Mesothelial cell of epicardium (in vitro differentiated cells): ENCODE measurements at places on chromosomes 12 and 14.
A peak's percentile ranks its signal among the peaks of the same experiment; 100 is the strongest.

GRCh38 chr14:74840603-74841030 is 35.3 kb downstream of the PROX2 start:
- DNase-seq = no peak

- no peak for DNase-seq
Measured at GRCh38 chr14:24369907-24370687, 2.1 kb downstream of the NFATC4 start.

DNA sequence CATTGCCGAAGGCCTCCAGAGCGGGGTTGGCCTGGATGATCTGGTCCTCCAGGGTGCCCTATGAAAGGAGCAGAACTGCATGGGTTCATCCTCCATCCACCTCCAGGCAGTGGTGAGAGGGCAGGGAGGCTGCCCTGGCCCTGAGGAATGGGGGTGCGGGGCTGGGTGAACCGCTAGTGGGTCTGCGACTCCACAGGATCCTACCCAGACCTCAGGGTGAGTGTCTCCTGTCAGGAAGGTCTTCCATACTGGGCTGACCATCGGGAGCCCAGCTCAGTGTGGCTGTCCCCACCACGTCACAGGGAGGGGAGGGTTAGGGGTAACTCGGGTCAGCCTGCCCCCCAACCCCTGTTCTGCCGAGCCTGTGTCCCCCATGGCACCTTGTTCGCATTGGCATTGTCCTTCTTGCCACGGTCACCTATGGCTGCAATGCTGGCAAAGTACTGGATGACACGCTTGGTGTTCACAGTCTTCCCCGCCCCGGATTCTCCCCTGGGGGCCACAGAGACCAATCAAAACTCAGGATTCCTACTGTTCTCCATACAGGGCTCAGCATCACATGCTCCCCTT is 3.7 kb downstream of the MYH6 start:
- no peak for DNase-seq

DNA sequence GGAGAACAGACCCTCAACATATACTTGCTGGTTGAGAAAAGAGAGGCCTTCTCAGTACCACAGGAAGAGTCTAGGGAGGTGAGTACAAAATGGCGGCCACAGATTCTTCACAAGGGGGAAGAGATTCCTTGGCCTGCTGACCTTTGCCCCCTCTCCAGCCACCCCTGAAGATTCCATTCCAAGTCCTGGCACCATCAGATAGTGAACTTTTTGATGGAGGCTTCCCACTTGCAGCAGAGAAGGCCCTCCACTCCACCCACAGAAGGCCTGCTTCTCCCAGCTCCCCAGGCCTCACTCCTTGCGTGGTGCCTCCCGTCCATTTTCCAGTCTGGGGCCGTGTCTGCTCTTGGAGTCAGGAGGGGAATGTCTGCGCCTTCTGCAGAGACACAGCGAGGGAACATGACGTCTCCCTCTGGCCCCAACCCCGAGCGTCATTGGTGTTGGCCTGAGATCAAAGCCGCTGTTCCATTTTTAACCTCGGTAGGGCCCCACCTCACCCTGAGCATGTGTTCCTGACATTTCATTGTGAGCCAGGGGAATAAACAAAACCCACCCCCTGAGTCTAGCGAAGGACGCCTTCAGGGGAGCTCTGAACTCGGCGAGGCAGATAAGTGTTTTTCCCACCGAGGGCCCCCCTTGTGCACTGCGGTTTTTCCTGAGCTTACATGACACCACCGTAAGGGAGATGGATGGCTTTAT is 268.7 kb upstream of the TBX3 start:
- DNase-seq = peak; percentile 76

- no peak for DNase-seq
Measured at GRCh38 chr12:3770891-3771290, 18.0 kb upstream of the CRACR2A start.

GRCh38 chr12:55995366-55995765 is 1.7 kb upstream of the SUOX start:
- DNase-seq = no peak

- DNase-seq = peak; percentile 82
Measured at GRCh38 chr14:35121887-35122695, at the start of the genes PPP2R3C and PRORP. PPP2R3C (minus strand) TSS chr14:35121990; CDS start chr14:35121959, 31 bp downstream. PRORP (plus strand) TSS chr14:35122552; CDS start chr14:35123246, 694 bp downstream.

- no peak for DNase-seq
Measured at GRCh38 chr14:34425095-34425851, 36.8 kb downstream of the SPTSSA start.

DNA sequence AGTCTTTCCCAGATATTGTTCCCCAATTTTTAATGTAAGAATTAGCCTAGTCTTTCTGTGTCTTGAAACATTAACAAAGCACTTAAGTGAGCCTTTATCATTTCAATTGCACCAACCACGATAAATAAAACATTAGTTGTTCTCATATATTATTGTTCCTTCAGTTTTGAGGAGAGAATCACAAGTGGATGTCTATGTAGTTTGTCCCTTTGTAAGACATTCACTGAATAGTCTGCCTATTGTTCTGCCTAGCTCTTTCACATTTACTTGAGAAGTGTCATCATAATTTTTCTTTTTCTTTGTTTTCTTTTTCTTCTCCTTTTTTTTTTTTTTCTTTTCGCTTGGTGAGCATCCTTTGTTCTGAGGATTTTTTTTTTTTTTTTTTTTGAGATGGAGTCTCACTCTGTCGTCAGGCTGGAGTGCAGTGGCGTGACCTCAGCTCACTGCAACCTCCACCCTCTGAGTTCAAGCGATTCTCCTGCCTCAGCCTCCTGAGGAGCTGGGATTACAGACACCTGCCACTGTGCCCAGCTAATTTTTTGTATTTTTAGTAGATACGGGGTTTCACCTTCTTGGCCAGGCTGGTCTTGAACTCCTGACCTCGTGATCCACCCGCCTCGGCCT is 129.7 kb downstream of the SYT1 start:
- DNase-seq = no peak

DNA sequence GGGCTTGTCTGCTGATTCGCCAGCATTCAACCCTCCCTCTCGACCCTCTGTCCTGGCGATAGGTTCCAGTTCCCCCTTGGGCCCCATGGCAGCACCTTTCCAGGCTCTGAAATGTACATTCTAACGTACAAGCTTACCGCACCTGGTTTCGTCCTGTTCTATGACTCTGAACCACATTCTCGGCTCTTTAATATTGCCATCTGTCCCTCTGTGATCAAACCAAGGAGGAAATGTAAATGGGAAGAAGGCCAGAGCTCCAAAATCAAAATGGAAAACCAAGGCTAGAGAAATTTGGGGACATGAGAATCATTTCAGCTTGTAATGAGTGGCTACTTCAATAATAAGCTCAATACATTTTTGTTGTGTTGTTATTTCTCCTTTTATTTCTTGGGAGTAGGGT is 117.2 kb downstream of the TTC7B start:
- DNase-seq = no peak

DNA sequence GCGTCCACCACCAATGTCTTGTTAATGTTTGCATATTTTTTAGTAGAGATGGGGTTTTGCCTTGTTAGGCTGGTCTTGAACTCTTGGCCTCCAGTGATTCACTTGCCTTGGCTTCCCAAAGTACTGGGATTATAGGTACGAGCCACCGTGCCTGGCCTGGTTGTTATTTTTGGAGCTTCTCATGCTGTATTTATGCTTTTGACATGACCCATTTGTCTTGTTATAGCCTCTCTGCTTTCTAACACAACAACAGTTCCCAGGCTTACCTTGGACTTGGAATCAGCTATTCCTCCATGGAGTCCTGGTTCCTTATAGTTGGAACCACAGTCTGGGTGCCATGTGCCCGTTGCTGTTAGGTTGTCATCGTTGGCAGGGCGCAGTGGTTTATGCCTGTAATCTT is 29.7 kb downstream of the ZNF410 start:
- DNase-seq = no peak

DNA sequence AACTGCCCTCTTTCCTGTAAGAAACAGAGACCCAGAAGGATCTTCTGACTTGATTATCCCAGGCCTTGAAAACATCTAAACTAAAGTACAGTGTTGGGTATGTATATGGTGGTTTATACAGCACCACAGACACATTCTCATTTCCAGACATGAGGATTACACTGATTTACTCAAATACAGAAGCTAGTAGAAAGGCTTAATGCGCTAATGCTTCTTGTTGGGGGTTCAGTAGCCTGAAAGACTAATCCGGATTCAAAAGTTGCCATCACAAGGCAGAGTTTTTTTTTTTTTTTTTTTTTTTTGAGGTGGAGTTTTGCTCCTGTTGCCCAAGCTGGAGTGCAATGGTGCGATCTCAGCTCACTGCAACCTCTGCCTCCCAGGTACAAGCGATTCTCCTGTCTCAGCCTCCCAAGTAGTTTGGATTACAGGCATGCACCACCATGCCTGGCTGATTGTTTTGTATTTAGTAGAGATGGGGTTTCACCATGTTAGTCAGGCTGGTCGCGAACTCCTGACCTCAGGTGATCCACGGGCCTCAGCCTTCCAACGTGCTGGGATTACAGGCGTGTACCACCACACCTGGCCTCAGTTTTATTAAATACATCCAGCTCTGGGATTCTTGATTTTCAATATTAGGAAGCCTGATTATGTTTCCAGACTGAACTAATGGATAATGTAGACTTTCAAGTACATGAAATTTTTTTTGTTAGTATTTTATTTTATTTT is 46.3 kb upstream of the HECTD1 start:
- no peak for DNase-seq

GRCh38 chr12:116876151-116876869 is 4.9 kb downstream of the HRK start:
- no peak for DNase-seq

DNA sequence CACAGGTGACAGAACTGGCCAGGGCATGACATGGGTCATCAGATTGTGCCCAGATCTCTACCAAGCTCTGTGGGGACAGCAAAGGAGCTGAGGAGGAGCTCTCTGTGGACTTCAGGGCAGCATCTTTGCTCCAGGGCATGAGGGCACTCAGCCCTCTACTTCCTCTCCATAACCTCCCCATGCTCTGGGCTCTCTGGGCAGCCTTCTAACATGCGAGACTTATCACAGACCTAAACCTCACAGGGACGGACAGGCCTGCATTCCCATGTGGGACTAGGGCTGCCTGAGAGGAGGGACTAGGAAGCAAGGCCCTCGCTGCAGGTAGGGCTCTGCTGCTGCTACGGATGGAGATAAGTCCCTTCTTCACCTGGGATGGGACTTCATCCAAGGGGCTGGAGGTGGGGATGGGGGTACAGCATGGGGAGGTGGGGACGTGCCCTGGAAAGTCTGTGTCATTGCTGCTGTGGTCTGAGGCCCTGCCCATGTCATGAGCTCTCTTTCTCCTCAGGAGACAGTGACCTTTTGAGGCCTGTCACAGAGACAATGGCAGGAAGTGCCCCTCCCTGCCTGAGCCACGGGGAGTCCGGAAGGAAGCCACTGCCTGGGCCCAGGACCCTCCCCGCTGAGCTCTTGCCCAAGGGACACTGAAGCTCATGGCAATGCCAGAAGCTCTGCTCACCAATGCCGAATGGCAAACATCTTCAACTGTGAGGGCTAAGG is 44.1 kb downstream of the PITPNM2 start:
- no peak for DNase-seq

DNA sequence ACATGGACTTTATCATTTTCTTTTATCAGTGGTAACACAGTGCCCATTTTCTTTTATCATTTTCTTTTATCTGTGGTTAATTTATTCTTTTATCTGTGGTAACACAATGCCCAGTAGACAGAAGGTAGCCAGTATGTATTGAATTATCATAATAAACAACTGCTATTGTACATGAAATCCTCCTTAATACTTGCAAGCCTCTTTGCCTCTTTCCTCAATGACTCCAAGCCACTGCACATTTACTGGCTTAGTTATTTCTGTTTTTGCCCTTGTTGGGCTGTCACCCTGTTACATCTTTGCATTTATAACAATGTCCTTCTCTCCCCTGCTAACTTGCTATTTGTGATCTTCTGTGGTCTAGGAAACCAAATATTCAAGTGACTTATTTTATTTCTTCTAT is 345.0 kb downstream of the ATP23 start:
- no peak for DNase-seq
